ENCODE measurements at places on chromosomes 4 and X.
A peak's percentile ranks its signal among the peaks of the same experiment; 100 is the strongest.

DNA sequence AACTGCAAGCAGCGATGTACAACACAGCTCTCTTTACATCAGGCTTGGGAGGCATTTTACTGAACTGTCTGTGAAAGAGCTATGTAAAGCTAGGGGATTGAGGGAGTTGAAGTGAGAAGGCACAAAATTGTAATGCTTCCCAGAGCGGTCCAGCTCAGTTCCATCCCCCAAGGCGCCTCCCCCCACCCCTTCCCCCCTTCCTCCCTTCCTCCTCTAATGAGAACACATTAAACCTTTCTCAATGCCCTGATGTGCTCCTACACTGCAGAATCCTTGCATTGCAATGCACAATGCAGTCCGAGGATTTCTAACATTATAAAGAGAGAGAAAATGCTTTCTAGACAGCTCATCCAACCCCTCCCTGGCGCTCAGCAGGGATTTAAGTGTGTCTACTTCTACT is 73.9 kb downstream of the CXXC4 start:
- no peak for DNase-seq

DNA sequence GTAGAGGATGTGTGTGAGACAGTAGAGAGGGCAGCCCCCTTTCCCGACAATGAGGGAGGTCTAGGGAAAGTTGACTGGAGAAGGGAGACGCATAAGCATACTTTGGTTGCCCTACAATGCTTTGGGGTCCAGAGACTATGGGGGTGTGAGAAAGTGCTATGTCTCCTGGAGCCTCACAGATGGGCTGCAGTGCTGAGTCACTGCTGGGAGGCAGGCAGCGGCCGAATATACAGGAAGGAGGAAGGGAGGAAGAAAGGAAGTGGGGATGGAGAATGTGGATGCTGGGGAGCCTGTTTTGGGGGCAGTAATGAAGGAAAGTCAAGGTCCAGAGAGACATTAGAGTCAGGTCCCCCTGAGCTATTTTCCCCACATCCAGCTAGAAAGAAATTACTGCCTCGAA is 12.7 kb downstream of the DRP2 start:
- DNase-seq: peak; percentile 35

DNA sequence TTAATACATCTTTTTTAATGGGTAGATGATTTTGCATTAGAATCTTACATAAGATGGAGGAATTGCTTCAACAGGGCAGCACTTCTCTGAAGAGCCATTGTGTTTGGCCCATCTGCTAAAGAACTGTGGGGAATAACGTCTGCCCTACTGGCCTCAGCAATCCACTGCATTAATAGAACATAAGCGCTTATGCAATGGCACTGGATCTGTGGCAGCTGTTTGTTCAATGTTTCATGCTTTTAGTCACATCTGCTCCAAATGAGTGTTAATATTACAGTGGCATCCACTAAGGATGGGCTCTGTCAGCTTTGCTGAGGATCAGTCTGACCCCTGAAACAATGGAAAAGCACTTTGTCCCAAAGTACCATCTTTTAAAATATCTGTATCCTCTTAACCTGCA is 279.0 kb upstream of the GK2 start:
- DNase-seq: no peak

- DNase-seq: peak; percentile 93
Measured at GRCh38 chrX:130268449-130269170, at the start of gene ZNF280C. TSS of gene ZNF280C (minus strand) at chrX:130268899. CDS start at chrX:130260449, 8,450 bp downstream.

DNA sequence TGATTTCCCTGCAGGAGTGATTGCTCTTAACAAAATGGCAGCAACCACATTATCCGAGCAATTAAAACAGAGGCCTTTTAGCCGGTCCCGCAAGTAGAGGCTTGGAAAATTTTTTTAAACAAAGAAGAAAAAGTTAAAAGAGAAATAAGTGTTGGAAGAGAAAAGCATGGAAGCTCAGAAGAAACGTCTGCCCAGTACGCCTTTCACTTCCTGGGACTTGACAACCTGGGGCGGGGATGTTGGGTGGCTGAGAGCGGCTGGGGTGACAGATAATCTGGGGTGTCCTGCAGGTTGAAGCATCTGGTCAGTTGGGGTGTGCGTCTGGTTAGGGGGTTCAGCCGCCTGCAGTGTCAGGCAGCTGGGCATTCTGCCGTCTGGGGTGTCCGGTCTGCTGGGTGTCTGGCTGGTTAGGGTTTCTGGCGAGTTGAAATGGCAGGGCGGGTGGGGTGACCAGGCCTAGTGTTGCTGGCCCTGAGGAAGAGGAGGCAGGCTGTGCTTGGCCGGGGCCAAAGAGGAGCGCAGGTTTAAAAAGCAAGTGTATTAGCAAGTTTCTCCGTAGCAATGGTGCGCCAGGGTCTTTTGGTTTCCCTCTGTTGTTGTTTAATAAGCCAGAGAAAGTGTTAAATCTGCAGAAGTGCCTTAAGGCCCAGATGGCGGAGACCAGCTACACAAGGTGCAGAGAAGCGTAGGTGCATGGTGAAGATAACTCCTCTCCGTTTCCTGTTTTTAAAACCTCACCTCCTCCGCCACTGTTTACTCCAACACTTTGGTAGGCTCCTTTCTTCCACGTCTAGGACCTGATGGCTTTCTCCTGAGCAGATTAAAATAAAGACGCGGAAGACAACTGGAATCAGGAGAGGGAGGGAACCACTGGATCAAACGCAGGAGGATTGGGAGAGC is 5.6 kb downstream of the HAND2 start:
- no peak for DNase-seq

GRCh38 chrX:40646489-40647306 is 663 bp downstream of the CXorf38 start:
- DNase-seq: peak; percentile 43

DNA sequence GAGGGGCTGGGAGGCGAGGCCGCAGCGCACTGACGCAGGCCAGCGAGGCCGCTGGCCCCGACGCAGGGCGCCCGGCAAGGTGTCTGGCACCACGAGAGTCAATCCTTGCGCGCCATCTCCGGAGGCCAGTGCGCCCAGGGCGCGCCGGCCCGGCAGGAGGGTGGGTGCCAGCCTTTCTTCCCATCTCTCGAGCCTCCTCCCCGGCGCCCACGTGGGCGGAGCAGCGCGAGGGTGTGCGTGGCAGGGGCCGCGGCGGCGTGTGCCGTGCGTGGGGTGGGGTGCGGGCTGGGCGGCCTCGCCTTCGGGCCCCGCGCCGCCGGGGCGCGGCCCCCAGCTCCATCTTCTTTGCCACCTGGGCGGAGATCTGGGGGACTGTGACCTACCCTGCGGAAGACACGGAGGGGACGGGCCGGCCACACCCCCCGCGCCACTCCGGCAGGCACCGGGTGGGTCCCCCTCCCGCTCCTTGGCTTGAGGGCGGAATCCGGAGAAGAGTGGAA is 877 bp downstream of the JAKMIP1 start:
- no peak for DNase-seq

DNA sequence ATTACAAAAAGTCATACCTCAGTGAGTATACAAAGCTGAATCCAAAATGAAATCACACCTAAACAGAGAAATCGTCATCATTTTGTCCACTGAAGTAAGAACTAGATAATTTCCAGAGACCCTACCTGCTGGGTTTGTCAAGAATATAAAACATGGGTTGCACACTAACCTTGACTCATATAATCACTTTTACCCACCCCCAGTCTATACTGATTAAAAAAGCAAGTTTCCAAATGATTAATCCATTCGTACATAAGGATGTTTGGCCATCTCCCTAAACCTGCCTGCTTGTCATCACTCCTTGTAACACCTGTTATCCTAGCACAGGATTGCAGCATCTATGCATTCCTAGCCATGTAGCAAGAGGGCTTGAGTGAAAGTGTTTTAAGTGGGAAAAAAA is 4.7 kb downstream of the RAP2C start:
- DNase-seq: no peak

DNA sequence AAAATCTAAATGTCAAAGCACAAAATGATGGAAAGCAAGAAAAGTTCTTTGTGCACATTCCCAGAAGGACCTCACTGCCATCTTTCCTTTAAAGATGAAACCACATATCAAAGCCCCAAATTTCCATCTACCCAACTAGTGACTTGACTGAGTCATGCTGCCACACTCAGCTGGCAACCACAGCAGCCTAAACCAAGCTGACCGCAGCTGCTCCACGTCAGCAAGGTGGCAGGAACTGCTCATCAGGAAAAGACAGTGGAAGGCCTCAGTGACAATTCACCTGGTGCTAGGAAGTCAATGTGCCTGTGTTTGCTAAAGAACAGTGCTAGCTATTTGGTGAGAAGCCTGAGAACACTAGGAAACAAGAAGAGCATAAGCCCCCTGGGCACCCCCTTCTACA is 26.1 kb downstream of the ACOX3 start:
- DNase-seq: no peak

- DNase-seq: peak; percentile 46
Measured at GRCh38 chrX:53184836-53185235, 40.2 kb downstream of the KDM5C start.

- DNase-seq: no peak
Measured at GRCh38 chr4:145860446-145860845, 78.2 kb downstream of the ZNF827 start.

DNA sequence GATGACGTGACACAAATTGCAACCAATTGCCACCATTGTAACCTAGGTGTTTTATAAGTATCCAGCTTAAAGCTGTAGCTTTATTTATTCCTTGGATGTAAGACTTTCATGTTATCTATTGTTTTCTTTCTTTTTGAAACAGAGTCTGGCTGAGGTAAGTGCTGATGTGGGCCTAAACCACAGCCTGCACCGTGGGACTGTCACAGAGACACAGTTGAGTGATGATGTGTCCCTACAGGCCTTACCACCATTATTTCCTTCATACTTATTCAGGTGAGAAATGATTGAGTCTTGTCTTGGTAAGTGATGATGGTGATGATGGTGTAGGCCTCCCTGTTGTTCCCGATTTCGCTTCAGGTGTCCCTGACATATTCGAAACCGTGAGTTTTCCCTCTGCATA is 8.3 kb downstream of the ATXN3L start:
- no peak for DNase-seq

- DNase-seq: no peak
Measured at GRCh38 chr4:107809210-107809609, 15.5 kb upstream of the SGMS2 start.

DNA sequence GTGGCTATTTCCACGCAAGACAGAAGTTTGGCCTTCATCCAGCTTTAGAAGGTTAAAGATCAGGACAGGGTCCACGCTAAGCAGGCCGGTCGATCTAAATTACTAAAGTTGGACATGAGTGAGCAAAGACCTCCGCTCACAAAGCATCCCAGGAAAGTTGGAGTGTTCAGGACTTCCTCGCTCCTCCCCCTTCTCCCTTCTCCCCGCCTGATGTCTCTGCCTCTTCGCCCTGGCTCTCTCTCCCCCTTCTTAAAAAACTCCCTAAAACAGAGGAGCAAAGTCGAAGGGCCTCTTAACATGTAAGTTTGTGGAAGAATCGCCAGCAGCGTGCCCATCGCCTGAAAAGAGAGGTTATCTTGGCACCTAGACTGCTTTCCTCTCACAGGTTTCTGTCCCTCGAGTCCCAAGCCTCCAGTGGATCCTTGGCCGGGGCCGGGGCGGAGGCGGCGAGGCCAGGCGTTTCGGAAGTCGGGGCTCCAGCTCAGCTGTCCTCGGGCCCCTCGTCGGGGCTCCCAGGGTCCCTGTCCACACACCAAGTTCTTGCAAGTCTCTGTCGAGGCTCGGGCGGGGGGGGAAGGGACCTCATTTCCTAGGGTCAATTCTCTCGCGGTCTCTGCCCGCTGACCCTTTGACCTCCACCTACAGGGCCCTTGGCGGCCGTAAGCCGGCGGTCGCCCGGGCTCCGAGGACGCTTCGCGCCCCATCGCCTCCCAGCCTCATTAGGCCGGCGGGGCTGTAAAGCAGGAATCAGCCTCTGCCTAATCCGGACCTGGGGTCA is 7.6 kb downstream of the ZIC3 start:
- DNase-seq: no peak

GRCh38 chr4:189823591-189823990 is 117.1 kb upstream of the FRG1 start:
- DNase-seq: no peak

DNA sequence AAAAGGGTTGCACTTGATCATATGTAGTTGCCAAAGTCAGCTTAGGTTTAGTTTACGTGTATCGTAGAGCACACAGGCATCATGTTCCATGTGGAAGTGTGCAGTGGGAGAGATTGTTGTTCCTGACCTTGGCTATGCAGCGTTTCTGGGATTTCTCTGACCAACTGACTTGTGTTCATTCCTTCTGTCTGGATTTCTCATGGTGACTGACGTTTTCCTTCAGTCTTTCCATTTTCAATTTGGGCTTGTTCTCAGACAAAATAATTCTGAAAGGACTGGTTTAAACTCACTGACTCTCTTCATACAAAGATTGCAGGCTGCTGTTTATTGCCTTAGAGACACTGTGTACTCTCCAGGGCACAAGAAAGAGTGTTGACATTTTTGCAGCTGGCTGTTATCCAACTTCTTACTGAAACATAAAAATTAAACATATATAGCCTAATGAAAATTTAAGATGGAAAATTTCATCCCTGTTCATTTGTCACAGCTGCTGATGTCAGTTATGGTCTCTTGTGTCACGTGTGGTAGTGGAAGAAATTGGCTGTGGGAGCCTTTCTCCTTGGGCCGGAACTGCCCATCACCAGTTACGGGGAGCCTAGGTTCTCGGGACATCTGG is 95.4 kb downstream of the TNIP2 start:
- DNase-seq: peak; percentile 32

- peak; percentile 80 for DNase-seq
Measured at GRCh38 chr4:25702848-25703247, 47.2 kb downstream of the SLC34A2 start.

DNA sequence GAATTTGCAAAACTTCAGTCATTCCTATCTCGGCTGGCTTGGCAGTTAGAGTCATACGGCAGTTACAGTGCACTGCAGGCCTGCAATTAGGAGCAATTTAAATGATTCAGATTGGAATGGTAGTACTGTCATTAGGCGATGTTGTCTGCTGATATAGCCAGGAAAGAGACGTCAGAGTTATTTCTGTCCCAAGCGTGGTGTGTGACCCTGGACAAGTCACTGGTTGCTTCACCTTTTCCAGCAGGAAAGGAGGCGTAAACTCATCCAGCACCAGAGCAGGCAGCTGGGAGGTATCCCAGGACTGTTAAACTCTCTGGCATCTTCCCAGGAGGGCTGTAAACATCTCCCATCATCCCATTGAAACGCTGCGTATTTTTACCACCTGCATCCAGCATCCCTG is 836 bp upstream of the LNX1 start:
- peak; percentile 21 for DNase-seq

- DNase-seq: no peak
Measured at GRCh38 chrX:98731821-98732220, 1678.3 kb downstream of the PCDH19 start.

- DNase-seq: no peak
Measured at GRCh38 chr4:145792429-145792828, 112.5 kb downstream of the C4orf51 start.

DNA sequence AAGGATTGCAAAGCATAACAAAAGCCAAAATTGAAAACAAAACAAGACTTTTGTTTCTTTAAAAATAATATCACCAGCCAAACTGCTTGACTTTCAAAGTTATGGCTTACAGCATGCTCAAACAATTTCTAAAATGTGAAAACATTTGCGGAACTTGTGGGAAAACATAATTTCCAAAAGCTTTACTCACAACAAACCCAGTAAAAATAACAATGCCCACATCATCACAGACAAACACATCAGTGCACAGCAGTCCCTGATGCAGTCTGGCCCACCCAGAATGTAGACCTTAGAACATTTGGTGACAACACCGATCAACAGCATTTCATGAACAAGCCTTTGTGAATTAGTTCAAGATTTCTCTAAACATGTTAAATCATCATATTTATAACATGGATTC is 98.9 kb downstream of the ARHGAP6 start:
- no peak for DNase-seq

GRCh38 chr4:183878251-183878970 is 26.7 kb upstream of the STOX2 start:
- DNase-seq: no peak
